ENCODE measurements at places on chromosomes 6 and 20.
A peak's percentile ranks its signal among the peaks of the same experiment; 100 is the strongest.

DNA sequence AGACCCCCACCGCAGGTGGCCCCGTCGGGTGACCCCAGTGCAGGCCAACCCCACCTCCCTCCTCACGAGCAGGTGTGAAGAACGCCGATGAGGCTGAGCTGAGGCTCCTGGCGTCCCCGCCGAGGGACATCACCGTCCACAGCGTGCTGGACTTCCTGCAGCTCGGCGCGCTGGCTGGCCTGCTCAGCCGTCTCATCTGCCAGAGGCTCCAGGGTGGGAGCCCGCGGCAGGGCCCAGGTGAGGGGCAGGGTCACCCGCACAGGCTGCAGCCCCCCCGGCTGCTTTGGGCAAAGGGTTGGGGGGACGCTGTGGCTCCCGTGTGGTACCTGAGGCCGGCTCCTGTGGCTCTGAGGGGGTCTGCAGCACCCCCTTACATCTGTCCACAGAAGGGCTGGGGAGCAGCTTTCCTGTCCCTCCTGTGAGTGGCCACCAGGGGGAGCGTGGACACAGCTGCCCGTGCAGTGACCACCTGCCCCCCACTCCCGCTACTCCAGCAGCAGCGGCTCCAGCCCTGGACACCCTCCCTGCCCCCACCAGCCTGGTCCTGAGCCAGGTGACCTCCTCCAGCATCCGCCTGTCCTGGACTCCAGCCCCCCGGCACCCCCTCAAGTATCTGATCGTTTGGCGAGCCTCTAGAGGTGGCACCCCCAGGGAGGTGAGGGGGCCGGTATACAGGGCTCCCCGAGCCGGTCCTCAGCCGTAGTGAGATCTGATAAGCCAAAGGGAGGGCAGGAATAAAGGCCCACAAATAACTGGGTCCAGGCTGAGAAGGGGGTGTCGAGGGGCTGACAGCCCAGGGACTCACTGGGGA, 16.5 kb downstream of the COL20A1 start:
- peak; percentile 61 for DNase-seq

DNA sequence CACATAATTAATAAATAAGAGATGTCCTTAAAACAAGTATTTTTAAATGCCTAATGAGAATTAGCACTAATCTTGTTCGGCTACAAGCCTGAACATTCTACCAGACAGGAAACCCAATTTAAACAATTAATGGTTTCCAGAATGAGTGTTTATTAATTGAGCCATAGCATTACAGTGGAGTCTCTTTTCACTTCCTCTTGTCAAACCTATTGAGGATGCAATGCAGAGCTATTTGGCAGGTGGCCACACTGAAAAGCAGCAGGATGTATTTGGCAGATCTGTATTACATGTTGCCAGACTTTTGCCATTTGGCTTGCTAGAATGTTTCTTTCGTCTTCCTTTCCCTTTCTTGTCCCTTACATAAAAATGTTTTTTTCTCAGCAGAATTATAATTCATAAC, 475.2 kb upstream of the MARCKS start:
- DNase-seq = no peak

DNA sequence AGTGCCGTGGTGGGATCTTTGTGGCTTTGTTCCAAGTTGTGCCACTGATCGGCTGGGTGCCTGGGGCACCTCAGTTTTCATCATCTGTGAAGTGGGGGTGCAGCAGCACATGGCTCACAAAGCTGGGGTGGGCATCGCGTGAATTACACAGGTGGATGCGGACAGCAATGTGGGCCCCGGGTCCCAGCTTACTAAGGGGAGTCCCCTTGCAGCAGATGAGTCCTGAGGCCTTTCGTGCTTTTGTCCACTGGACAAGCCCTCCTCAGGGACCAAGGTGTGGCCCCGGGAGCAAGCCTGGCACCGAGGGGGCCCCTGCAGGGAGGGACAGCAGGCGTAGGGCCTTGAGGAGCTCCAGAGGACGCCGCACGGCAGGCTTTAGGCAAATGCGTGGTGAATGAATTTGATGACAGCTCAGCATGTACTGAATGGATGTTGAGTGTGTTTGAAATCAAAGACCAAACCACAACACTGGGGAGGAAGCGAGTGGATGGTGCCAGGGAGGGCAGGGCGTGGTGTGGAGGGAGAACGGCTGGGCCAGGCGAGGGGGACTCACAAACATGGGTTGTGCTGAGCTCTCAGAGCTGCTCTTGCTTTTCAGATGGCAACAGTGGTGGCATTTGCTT, 53.2 kb downstream of the IRF4 start:
- DNase-seq = no peak

DNA sequence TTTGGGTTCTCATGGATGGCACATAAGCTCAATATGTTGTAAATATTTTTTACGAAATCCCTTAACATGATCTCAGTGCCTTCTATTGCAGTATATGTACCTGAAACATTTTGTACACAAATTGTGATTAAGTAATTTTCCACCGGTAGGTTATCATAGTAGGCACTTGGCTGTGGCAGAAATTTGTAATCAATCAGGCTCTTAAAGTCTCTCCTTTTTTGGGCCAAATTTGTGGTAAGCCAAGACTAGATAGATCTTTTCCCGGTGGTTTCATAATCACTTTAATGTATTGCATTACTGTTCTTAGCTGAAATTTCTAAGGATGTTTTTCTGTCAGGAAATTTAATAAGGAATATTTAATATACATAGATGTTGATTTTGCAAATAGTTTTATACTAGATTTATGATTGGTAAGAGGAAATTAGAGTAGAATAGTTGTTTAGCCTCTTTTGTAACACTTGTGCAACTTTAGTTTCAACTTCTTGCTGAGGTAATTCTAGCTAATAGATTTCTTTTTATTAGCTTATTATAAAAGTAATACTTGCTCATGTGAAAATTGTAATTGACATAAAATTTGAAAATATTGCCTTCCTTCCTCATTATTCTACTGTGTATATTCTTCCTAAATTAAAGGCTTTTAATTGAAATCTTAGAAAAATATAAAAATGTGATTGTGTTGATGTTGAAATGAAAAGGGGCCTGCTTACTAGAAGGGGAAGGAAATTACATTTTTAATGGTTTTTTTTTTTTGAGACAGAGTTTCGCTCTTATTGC, 3.2 kb downstream of the PCMT1 start:
- no peak for DNase-seq

DNA sequence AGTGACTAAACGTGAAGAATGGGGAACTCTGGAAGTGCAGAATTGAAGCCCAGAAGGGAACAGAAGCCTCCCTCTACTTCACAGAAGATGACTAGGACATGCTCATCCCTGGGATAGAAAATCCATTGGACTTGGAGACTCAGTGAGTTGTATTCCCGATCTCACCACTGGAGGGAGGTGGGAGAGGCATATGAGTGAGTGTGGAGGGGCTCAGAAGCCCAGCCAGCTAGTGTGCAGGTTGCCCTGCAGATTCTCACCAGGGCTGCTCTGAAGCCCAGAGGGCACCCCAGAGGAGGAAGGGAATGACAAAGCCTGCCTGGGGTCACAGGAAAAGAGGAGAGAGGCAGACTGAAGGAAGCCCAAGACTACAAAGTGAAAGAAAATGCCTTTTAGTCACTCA, 42.1 kb upstream of the HLA-E start:
- DNase-seq = no peak

GRCh38 chr20:41811456-41811855, 193.3 kb upstream of the CHD6 start:
- DNase-seq = no peak

DNA sequence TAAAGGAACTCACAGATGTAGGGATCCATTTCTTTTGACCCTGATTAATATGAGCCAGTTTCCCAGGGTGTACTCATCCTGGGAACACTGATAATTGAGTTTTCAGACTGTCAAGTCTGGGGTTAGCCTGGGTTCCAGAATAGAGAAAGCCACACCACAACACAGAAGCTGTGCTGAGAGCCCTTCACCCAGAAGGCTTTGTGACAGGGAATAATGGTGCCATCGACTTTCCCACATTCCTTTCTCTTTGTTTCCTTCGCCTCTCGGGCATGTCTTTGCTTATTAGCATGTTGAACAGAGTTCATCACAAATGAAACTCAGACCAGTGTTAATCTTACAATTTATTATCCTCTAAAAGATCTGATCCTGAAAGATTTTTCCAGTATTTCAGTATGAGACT, 95.0 kb downstream of the TCP11 start:
- no peak for DNase-seq

DNA sequence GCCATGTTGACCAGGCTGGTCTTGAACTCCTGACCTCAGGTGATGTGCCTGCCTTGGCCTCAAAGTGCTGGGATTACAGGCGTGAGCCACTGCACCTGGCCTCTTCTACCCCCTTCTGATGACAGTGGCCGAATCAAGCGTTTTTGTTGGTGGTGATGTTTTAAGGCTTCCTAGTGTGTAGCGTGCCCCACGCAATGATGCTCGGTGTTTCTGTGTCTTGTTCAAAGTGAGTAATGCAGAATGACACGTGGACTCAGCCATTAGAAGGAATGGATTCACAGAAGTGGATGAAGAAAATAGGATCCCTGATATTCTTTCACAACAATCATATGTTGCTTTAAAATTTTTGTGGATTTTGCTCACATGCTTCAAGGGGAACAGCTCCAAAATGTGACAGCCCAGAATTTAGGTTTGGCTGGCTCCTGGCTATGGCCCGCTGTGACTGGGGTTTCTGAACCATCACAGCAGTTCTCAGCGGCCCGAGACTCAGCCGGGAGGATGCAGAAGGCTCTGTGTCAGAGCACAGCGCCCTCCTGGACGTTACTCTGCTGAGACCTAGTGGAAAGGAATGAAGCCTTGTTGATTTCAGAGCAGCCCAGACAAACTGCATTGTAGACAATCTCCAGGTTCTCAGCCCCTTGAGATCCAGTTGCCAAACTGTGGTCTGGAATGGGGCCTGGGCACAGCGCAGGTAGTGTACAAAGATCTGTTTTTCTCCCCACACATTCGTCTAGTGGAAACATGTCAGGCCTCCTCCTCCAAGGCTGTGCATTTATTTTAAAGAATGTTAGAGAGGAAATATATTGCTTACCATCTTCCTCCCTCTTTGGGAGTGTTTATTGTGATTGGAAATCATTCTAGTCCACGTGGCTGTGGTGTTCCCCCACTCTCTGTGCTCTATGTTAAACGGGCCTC, 57.6 kb upstream of the TIAM2 start:
- DNase-seq = no peak

DNA sequence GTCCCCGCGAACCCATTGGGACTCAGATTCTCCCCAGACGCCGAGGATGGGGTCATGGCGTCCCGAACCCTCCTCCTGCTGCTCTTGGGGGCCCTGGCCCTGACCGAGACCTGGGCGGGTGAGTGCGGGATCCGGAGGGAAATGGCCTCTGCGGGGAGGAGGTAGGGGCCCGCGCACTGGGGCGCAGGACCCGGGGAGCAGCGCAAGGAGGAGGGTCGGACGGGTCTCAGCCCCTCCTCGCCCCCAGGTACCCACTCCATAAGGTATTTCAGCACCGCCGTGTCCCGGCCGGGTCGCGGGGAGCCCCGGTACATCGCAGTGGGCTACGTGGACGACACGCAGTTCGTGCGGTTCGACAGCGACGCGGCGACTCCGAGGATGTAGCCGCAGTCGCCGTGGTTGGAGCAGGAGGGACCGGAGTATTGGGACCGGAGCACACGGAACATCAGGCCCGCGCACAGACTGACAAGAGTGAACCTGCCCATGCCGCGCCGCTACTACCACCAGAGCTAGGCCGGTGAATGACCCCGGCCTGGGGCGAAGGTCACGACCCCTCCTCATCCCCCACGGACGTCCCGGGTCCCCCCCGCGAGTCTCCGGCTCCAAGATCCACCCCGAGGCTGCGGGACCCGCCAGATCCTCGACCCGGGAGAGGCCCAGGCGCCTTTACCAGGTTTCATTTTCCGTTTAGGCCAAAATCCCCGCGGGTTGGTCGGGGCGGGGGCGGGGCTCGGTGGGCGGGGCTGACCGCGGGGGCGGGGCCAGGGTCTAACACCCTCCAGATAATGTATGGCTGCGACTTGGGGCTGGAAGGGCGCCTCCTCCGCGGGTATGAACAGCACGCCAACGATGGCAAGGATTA, 15.7 kb upstream of the HLA-A start:
- peak; percentile 84 for DNase-seq

- DNase-seq = peak; percentile 48
Measured at GRCh38 chr6:161439093-161439492, 165.2 kb upstream of the AGPAT4 start.

GRCh38 chr20:42046371-42047085, 428.4 kb upstream of the CHD6 start:
- no peak for DNase-seq

- no peak for DNase-seq
Measured at GRCh38 chr6:15511248-15512125, 151.3 kb downstream of the DTNBP1 start.

GRCh38 chr6:141562186-141562811, 570.4 kb upstream of the GJE1 start:
- DNase-seq = peak; percentile 40

- no peak for DNase-seq
Measured at GRCh38 chr6:112330071-112330878, 16.9 kb upstream of the RFPL4B start.
